ENCODE measurements at places on chromosomes 5 and 9.

- DNase-seq: no peak
Observed at GRCh38 chr5:78102500-78102899, 192.0 kb downstream of the AP3B1 start.

- DNase-seq: no peak
Observed at GRCh38 chr5:61232490-61233050, 70.3 kb upstream of the SMIM15 start.

GRCh38 chr5:43119771-43120170, 943 bp upstream of the ZNF131 start:
- DNase-seq: no peak

DNA sequence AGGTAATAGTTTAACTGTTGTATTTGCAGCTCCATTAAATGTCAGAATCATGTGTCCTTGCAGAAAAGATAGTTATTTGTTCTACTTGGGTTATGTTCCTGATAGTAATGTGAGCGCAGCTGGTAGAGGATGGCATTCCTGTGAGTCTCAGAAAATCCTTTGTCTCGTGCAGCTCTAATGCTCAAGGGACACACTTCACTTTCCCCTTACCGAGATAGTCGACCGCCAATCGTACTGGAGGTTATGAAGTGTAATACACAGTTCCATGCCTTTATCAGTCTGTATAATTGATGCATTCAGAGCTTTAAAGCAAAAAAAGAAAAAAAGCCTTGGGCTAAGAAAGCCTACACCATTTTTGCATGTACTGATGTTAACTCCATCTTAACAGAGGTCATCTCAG, 60.2 kb upstream of the SRP19 start:
- no peak for DNase-seq

DNA sequence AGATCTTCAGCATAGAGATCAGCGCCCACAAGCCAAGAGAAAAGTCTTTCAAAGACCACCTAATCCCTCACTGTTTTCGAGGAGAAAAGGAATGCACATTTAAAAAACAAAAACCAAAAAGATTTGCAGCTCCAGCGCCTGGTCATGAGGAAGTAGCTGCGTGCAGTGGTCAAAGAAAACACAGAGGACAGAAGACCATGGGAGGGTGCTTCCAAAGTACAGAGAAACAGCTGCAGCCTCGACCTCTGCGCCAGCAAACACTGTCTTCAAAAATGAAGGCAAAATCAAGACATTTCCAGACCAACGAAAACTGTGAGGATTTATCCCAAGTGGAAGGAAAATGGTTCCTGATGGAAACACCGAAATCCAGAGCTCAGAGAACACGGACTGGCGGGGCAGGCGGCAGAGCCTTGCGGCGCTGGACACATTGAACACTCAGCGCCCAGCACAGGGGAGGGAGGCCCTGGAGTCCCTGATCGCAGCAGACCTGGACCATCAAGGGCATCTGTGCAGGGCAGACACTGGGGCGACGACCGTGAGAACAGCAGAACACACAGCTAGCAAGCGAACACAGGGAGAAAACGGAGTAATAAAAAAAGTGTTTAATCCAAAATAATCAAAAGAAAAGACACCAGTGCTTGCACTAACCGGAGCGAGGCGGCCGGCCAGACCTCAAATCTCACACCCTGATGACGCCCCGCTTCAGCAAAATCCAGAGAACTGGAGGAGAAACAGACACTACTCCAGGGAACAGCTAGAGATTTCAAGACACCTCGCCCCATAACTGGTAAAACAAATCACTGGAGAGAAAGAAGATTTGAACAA, 12.6 kb upstream of the SLC12A7 start:
- DNase-seq: no peak

DNA sequence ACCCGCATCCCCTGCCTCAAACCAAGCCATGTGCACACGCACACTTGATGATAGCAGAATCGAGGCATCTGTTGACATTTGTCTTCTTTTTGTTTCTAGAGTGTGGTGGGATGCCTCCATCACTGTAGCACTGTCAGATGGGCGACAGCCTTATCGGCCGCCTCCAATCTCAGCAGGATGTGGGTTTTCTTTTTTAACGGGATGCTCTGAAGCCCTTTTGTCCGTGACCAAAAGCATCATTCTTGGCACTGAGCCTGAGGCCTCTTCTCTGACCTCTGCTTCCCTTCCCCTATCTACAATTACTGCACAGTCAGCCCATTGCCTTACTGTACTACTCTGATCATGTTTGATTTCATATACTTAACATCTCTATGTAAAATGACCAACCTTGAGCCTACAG, 78.3 kb downstream of the LMNB1 start:
- no peak for DNase-seq

GRCh38 chr5:130213607-130214006, 309.3 kb downstream of the CHSY3 start:
- no peak for DNase-seq

DNA sequence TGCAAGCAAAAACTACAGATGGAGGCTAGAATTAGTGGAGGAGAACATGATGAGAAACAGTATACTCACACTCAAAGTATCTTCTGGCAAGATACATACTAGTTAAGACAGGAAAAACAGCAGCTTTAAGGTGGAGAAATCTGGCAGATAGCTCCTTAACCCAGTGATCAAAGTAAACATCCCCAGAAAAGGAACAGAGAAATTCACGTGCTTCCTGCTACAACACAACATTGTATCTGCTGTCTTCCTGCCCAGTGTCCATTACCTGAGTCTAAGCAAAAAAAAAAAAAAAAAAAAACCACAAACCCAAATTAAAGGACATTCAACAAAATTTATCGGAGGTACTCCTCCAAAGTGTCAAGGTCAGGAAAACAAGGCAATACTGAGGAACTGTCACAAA, 38.4 kb downstream of the ROR2 start:
- DNase-seq: no peak

DNA sequence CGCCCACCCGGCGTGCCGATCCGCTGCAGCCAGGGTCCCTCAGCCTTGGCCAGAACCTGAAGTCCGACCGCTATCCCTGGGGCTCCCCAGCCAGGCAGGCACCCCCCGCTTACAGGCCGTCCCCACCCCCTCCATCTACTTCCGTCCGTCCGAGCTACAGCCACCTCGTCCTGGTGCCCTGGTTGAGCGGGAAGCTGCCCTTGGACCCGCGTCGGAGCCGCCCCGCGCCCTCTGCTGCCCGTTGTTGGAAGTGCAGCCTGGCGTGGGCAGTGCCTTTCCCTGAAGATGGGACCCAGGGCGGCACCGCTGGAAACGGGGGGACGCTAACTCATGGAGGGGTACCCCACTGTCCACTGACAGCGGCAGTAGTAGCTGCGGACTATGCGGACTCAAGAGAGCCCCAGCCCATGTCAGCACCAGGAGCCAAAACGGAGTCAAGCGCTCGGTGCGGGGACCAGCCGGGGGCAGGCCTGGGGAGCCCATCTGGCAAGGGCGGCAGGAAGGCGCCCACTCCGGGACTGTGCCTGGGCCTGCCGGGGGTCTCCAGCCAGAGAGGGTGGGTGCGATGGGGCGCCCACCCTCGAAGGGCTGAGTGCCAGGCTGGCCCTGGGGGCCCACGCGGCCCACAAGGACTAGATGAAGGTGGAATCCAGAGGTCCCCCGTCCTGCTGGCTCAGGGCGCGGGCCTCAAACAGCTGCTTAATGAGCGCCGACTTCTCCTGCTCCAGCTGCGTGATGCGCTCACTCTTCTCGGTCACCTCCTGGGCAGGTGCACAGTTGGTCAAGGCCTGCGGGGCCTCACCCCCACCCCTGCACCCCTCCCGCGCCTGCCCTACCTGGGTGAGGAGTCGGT, 6.1 kb downstream of the SAPCD2 start:
- peak; percentile 53 for DNase-seq

GRCh38 chr9:93267091-93267541, 83.2 kb downstream of the WNK2 start:
- no peak for DNase-seq

DNA sequence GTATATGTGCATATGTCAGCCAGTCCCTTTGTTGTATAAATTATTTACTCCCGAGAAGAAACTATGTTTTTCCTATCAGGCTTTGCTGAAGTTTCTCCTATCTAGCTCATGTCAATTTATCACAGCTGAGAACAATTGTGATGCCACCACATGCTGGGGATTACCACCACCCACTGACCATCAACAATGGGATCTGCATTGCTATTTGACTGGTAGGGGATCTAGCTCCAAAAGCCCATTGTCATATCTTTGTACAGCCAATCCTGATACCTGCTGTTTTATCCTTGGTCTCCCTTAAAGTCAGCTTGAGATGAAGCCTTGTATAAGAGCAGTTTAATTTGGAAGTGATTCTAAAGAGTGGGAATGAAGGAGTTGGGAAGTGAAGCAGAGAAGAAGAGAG, 53.9 kb upstream of the KCNN2 start:
- DNase-seq: no peak

GRCh38 chr5:113806250-113806649, 292.8 kb downstream of the YTHDC2 start:
- DNase-seq: no peak

DNA sequence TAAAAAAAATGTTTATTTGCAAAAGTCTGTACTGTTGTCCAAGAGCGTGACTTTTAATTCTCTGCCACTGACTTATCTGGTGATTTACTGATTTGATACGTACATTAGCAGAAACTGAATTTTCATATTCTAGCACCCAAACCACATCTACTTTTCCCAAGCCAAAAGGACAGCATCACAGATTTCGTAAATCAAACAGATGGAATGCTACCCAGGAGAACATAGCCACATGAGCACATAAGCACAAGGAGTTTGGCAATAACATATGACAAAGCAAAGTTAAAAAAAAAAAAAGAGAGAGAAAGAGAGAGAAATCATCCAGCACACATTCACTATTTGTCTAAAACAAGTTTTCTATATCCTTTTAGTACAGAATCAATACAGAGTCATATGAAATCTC, 83.7 kb downstream of the HINT1 start:
- no peak for DNase-seq

DNA sequence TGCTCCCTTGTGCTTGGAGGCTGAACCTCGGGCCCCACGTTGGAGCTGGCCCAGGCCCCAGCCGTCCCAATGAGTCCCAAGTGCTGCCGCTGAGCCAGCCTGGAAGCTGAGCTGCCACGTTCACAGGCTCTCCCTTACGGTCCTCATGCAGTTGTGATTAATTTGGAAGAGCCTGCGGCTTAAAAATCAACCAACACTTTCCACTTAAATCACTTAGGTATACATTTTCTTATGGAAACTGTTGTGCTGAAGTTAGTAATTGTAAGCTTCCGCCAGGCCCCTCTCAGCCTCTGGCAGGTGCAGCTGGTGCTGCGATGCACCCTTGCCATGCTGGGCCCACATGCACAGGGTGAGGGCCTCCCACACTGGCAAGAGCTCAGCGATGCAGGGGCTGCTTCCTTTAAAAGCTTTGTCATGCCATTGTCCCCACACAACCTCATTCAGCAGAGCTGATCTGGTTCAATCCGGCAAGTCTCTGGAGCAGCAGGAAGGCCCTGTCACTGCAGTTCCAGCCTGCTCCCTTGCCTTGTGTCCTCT, 61.0 kb downstream of the IPPK start:
- DNase-seq: no peak

- peak; percentile 20 for DNase-seq
Observed at GRCh38 chr5:149434162-149435014, 55.3 kb upstream of the IL17B start.

DNA sequence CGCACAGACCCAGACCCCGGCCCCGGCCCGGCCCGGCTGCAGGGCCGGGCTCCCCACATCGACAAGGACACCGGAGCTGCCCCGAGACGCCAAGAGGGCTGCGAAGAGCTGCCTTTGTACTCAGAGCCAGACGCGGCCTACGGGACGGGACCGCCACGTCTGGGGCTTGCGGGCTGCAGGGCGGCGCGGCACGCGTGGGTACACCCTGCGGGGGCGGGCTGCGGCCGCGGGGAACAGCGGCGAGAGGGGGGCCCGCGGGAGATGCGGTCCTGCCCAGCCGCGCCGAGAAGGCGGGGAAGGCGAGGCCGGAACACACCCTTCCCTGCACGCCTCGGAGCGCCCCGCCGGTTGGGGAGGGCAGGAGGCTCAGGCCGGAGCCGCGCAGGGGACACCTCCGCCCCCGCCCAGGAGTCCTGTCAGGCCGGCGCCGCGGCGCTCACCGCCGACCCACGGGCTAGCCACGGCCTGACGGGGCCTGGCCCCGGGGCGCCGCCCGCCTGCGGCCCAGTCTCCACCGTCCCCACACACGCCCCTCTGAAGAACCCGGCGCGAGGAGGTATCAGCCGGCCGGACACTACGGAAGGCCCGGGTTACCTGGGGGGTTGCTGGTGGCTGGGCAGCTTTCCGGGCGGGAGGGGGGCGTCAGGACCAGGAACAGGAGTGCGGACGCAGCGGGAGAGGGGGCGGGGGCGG, 478 bp downstream of the RAB14 start:
- DNase-seq: peak; percentile 38

- DNase-seq: no peak
Observed at GRCh38 chr9:126490871-126491567, 122.7 kb upstream of the LMX1B start.

DNA sequence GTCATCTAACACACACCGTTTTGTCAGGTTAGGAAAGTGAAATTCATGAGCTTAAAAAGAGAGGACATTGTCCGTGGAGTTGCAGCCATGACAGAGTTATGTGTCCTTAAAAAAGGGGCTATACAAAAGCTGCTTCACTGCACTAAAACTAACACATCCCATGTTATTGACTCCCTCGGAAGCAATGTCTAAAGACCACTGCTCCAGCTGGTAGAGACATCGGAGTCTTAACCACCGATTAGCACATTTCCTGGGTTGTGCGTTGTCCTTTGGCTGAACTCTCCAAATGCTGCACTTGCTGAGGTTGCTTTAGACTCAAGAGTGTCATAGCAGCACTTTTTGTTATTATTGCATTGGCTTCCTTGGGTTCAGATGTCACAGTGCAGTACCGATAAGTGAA, 128.3 kb upstream of the C9orf72 start:
- DNase-seq: no peak

GRCh38 chr9:132578367-132578932, 4.0 kb upstream of the BARHL1 start:
- no peak for DNase-seq

- no peak for DNase-seq
Observed at GRCh38 chr5:98144116-98144515, 629.3 kb upstream of the RGMB start.

- DNase-seq: no peak
Observed at GRCh38 chr5:72530196-72530595, 23.0 kb upstream of the ZNF366 start.

- no peak for DNase-seq
Observed at GRCh38 chr5:114148253-114148652, 213.6 kb upstream of the KCNN2 start.

GRCh38 chr5:321726-322251, 275 bp downstream of the AHRR start:
- no peak for DNase-seq

- no peak for DNase-seq
Observed at GRCh38 chr9:129464972-129465833, 155.7 kb downstream of the C9orf50 start.

All from activated T-helper 9 cell treated with anti-CD3 and anti-CD28 coated beads, Interleukin-2, amount 50 U/mL, for 16 hours (primary cell).